Stomach (tissue), 19 donors: ENCODE measurements at places on chromosomes 2 and 18. TPM values are rescaled to one million over a fixed set of nuclear protein-coding genes. Genes with fewer than 3 reads are reported as not detected.
A peak's percentile ranks its signal among the peaks of the same experiment; 100 is the strongest.

Gene MDH1B
- total RNA-seq = not detected

DNA sequence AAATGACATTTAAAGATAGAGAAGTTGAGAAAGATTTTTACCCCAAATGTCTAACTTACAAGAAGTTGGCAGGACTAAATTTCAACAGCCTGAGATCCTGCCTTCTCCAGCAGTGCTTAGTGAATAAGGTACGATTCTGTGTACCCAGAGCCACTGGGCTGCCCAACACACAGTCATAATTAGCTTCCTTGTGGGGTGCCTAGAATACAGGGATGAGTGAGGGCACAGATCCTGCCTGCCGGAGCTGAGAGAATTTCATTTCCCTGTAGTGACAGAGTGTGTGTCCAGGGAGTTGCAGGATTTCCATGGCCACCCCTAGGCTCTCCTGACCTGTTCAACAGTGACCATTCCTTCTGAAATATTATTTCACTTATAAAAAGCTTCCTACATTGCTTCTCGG lies 27.0 kb downstream of the GREB1 start:
- peak; percentile 4 for DNase-seq

DNA sequence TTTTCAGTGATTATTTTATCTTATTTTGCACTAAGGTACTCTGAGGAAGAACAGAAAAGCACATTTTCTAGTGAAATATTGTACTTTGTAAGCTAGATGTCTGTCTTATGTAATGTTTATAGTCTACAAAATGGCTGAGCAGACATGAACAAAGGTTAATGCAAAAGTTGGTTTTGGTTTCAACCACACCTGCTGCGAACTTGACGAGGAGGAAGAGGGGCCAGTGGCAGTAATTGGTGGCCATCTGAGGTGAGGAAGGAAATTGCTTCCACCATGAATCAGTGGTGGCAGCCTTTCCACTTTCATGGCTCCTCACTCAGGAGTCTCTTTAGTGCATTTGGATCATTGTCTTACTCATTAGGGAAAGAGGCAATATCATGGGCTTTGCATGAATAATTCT lies 894.2 kb downstream of the CNTNAP5 start:
- no peak for DNase-seq

DNA sequence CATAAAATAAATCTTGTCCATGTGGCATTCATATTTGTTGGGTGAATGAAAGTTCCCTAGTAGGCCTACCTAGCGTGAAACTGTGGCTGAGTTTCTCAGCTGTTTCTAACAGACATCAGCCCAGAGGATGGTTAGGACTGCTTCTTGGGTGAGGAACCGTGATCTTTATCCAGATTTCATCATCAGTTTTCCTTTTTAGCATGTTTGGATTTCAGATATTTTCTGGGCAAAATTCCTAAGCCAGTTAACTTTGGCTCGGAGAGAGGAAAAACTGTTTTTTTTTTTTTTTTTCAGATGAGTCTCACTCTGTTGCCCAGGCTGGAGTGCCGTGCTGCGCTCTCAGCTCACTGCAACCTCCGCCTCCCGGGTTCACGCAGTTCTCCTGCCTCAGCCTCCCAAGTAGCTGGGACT lies 53.5 kb downstream of the DGKD start:
- peak; percentile 35 for DNase-seq

- no peak for DNase-seq
Measured at GRCh38 chr18:9712611-9713010, 4.5 kb downstream of the RAB31 start.

Gene IL1RL1
- total RNA-seq = 56.2 TPM

Gene FAM110C
- total RNA-seq = 8.7 TPM

Gene CD8B2
- total RNA-seq = not detected

DNA sequence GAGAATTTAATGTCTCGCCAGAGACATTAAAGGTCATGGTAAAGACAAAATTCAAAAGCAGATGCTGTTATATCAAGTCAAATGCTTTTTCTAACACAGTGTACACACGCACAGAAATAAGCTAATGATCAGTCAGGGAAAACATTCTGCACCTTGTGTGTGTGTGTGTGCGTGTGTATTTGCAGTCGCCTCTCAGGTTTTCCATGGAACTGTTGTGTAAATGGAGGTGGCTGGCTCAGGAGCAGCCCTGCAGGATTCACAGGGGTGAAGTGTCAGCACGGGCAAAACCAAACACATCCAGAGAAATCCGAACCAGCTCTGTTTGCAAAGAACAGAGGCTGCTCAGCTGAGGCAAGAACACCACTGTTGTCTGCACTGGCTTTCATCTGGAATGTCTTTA lies 76.2 kb upstream of the YWHAQ start:
- peak; percentile 41 for DNase-seq

DNA sequence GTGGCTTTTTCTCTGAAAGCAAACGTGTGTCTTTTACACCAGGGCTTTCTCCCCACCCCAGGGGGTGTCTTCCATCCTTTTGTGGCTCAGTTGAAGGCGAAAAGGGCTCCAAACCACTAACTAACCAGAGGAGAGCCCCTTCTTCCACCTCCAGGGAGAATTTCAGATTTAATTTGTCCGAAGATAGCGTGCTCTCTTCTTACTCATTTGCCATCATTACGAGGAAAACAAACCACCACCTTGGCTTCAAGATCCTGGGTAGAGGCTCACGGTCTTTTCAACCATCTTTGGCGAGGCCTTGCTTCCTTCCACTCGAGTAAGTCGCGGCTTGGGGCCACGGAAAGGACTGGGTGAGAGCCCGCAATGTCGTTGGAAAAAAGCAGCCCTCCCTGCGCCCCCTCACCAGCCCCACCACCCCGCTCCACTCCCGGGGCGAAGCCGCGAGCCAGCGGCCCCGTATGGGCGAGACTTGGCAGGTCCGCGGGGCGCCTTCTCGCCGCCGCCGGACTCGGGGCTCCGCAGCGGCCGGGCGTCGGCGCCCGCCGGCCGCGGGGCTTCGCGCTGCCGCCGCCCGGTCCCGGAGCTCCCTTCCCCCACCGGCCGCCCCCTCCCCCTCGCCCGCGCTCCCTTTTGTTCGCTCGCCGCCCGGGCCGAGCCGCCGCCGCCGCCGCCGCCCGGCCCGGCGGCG lies 1.7 kb upstream of the ZNF532 start:
- DNase-seq = peak; percentile 27

DNA sequence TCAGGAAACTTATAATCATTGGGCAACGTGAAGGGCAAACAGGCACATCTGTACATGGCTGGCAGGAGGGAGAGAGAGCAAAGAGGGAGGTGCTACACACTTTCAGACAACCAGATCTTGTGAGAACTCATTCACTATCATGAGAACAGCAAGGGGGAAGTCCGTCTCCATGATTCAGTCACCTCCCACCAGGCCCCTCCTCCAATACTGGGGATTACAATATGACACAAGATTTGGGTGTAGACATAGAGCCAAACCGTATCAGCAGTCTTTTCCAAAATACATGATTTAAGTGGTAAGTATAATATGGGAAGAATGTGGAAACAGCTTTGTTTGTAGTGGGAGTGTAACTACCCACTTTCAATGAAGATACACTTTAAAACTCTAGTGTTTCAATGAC lies 65.0 kb downstream of the EPB41L5 start:
- DNase-seq = no peak

Gene STEAP3
- 5.3 TPM for total RNA-seq

DNA sequence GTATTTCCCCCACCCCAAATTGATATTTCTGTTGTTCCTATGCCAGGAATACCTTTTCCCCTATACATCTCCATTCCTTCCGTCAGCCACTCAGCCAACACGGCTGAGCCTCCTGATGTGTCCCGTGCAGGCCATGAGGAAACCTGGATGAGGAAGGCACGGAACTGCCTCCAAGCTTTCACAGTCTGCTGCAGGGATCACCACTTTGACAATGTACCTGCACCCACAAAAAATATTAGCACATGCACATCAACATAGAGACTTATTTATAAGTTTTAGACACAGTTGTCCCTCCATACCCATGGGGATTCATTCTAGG lies 101.4 kb upstream of the PPP1CB start:
- no peak for DNase-seq

GRCh38 chr2:158221063-158222020 lies 119.7 kb downstream of the UPP2 start:
- no peak for DNase-seq

Gene RAB10
- 106 TPM for total RNA-seq

Gene FSHR
- total RNA-seq = not detected

DNA sequence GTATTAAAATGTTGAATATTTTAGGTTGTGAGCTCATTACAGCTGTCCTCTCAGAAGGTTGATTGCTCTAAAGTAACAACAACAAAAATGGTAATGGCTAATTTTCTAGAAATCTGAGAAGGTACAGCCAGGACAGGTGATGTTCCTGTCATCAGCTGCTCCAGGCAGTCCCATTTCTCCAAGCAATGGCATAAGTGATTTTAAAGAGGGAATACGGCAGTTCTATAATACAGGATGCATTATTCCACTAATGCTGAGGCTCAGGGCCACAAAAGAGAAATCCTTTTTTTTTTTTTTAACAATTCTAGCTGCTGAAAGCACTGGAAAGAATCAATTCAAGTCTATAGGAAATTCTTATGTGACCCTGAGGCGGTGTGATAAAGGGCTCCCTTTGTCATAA lies 199.9 kb downstream of the PMAIP1 start:
- no peak for DNase-seq

Gene GNLY
- total RNA-seq = not detected

- DNase-seq = no peak
Measured at GRCh38 chr18:67875060-67875459, 358.5 kb upstream of the DSEL start.

- DNase-seq = no peak
Measured at GRCh38 chr2:36287363-36288275, 68.0 kb upstream of the CRIM1 start.

Gene LPIN2
- 86.8 TPM for total RNA-seq

Gene EN1
- not detected for total RNA-seq

Gene NETO1
- total RNA-seq = 1.2 TPM

Gene CFAP65
- not detected for total RNA-seq

DNA sequence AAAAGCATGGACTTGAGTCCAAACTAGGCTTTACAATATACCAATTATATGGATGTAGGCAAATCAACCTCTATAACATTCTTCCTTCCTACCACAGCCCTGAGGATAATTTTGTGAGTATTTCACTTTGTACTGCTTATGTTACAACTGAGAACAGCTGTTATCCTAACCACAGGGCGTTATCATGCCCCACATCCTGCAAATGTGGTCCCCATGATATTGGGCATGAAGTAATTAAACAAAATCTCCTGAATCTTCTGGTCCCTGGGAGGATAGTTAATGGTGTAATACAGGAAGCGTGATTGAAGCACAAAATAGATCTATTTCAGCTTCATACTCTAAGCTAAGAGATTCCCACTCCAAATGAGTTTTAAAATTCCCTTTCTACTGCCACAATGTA lies 223.6 kb downstream of the CDH20 start:
- DNase-seq = no peak
